ENCODE measurements at places on chromosomes 3 and 15. TPM values are rescaled to one million over a fixed set of nuclear protein-coding genes. Genes with fewer than 3 reads are reported as not detected.

DNA sequence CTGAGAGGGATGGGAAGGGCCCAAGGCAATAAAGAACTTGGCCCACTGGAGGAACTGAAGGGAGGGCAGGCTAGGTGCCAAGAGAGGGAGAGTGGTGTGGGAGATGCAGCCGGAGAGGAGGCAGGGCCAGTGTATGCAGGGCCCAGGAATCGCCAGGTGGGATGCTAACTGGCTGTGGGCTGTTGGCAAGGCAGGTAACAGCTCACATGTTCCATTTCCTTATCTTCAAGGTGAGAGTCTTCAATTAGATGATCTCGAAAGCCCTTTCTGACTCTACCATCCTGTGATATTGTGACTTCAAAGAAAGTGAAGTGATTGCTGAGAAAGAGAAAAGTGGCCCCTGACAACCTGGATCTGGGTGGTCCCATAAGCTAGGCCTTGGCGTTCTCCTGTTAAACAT, 49.0 kb downstream of the CASR start:
- no peaks in the 10 kb centered on the region for H3K4me1 ChIP-seq
- no peak overlapping the region for H3K4me3 ChIP-seq
- no peak for DNase-seq
- H3K27me3 ChIP-seq = peaks cover 25% of the 10 kb centered on the region
- no peaks in the 10 kb centered on the region for H3K36me3 ChIP-seq

DNA sequence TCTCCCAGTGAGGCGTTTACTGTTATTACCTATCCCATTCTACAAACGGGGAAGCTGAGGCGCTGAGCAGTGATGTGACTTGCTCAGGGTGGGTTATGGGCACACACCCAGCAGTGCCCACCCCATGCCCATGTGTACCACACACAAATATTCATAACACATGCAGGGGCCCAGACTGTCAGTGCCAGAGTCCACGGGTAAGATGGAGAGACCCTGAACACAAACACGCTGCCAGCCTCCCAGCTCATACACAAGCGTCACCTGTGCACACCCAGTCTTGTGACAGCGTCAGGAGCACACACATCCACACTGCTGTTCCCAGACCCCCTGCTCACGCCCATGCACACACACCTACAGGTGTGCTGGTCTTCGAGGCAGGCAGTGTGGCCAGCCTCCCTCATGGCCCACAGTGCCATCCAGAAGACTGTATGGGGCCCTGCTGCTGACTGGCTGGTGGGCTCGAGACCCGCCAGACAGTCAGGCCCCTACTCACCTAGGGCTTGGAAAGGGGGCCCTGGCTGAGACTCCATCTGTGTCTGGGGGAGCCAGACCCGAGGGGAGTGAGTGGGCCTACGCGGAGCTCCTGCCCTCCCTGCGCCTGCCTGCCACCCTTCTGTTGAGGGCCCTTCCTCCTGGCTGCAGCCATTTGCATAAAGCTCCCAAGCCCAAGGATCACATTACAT, 39.4 kb downstream of the DNAJB8 start:
- peaks cover 61% of the 10 kb centered on the region for H3K27me3 ChIP-seq
- H3K4me3 ChIP-seq = no peak overlapping the region

The GRK7 gene
- total RNA-seq = not detected

The CCDC54 gene
- total RNA-seq = not detected

Data from progenitor cell of endocrine pancreas (in vitro differentiated cells).